ENCODE measurements at places on chromosomes 4 and X.

DNA sequence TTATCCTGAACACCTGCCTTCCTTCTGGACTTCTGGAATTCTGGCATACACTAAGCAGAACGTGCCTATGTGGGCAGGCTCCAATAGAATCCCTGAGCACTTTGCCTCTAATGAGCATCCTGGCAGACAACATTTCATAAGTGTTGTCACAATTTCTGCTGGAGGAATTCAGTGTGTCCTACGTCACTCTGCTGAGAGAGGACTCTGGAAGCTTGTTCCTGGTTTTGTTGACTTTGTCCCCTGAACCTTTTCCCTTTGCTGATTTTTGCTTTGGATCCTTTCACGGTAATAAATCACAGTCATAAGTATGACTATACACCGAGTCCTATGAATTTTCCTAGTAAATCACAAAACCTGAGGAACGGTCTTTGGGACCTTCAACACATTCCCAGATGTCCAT is 43.2 kb downstream of the MTMR8 start:
- no peak for DNase-seq

- no peak for DNase-seq
Observed at GRCh38 chrX:97529536-97530200, 646.0 kb downstream of the RPA4 start.

GRCh38 chr4:72805284-72805683 is 236.3 kb upstream of the ADAMTS3 start:
- no peak for DNase-seq

DNA sequence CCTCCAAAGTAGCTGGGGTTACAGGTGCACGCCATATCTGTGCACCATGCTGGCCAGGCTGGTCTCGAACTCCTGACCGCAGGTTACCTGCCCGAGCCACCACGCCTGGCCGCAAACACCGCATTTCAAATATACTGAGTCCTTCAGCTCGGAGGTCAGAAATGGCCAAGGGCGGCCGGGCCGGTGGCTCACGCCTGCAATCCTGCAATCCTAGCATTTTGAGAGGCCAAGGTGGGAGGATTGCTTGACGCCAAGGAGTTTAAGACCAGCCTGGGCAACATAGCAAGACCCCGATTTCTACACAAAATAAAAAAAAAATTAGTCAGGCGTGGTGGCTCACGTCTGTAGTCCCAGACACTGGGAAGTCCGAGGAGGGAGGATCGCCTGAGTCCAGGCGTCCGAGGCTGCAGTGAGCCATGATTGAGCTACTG is 71.9 kb upstream of the PPP2R3B start:
- no peak for DNase-seq

All from HS-5 (cell line).